GM03348 (cell line): ENCODE measurements at places on chromosomes 3 and 15.
A peak's percentile ranks its signal among the peaks of the same experiment; 100 is the strongest.

GRCh38 chr3:13012221-13012691, 61.0 kb downstream of the IQSEC1 start:
- DNase-seq = peak; percentile 37

DNA sequence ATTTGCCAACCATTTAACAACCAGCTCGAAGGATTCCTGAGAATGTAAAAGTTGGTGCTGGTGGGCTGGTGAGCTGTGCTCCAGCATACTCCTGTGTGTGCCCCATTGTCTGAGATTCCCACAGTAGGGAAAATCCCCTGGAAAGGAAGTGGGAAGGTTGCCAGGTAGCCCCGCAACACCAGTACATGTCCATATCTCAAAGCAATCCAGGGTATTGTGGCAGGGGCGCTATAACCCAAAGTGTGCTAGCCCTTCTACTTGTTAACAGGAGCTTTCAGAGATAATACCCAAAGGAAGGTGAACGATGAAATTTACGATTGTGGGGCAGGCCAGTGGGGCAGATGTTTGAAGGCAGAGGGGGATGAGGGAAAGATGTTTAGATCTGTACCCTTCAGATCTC, 42.7 kb upstream of the SYNM start:
- DNase-seq = no peak

DNA sequence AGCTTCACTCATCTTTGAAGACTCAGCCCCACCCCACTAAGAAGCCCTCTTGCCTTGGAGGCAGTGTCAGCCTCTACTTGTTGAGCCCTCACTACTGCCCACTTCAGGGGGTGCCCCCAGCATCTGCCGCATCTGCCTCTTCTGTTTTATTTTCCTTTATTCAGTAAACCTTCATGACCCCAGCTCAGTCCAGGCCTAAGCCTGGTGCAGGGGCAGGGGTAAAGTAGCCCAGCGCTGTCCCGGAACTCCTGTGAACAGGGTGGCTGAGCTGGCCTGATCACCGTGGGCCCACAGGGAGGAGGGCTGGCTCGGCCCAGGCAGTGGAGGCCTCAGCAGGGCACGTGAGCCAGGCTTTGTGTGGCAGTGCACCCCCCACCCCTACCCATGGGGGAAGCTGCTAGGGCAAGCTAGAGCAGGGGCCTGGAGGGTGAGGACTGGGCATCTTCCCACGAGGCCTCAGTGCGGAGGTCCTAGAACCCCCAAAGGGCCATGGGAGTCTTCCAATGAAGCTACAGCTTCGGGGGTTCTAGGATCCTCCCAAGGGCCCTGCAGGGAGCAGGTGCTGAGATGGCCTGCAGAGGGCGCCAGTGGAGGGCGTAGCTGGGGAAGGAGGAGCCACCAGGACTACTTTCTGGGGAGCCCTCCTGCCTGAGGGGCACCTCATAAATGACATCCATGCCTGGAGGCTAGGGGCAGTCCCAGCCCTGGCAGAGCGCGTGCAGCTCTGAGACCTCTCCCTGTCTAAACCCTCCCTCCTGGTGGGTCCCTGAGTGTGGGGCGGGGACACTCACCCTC, 36.0 kb downstream of the TSPAN3 start:
- DNase-seq = peak; percentile 68

DNA sequence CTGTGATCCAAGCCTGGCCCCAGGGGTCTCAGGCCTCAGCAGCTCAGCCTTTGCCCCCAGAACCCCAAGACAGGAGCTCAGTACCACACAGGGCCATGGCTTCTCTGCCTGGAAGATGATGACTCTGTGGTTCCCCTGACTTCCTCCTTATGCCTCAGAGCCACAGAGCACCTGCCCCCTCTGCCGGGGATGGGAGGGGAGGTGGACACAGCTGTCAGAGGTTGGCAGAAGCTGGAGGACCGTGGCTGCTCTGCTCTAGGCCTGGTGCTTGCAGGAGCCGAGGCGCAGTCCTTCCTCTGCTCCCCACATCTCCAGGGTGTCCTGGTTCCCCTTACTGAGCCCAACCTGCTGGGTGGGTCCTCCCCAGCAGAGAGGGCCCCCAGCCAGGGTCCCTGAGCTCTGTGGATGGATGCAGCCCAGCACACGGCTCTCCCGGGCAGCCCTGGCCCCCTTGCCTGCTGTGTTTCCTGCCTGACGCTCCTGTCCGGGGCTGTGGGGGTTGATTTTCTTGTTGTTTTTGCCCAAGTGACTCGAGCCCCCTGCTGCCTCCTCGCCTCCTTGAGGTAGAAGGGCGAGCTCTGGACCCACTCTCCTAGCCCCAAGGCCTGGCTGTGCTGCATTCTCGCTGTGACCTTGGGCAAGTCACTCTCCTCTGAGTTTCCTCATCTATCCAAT, 36.6 kb downstream of the PSTPIP1 start:
- DNase-seq = peak; percentile 11

DNA sequence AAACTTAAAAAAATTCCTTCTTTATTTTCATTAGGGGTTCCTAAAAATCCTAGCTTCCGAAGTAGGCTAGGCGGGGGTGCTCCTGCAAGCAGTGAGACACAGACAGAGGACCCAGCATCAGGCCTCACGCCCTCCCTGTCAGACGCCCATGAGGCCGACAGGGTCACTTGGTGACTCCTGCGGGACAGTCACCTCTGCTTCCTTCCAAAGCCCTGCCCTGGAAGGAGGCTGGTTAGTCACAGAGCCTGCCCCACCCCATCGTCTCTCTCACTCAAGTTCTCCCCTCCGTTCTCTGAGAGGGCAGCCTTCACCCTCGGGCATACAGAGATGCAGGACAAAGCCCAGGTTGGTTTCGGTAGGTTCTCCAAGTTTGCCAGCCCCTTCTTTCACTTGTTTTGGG, 38.6 kb downstream of the EHD4 start:
- DNase-seq = no peak

DNA sequence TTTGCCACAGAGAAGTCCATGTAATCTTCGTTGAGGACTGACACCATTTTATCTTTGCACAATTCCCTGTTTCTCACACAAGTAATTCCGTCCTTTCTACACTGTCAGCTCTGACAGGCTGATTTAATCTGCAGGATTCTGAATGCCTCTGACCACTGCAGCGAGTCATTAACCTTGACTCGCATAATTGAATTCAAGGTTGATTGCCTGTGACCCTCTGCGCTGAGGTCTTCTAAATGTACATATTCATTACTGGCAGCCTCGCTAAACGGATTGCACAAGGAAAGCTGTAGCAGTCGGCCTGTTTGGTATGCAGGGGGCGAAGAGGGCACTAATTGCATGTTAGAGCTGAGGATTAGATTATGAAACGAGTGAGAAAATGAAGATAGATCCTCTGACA, 147.8 kb downstream of the SHOX2 start:
- no peak for DNase-seq

GRCh38 chr15:75030424-75030823, 7.0 kb downstream of the PPCDC start:
- no peak for DNase-seq

DNA sequence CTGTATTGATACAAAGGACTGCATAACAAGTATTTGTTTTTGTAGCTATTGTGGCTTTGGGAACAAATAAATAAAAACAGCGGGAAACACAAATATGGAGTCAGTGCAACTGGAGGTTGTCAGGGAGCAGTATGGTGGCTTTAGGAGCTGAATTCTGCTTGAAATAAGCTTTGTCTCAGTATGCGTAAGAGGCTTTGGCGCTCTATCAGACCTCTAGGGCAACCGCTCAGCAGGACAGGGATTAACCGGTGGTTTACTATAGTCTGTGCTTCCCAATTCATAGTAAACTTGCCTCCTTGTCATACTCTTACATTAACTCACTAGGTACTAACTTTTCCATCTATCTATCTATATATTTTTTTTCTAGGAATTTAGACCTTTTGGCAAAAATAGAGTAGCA, 104.6 kb downstream of the ZIC1 start:
- no peak for DNase-seq

GRCh38 chr3:3241596-3241995, 62.1 kb upstream of the CRBN start:
- DNase-seq = no peak

DNA sequence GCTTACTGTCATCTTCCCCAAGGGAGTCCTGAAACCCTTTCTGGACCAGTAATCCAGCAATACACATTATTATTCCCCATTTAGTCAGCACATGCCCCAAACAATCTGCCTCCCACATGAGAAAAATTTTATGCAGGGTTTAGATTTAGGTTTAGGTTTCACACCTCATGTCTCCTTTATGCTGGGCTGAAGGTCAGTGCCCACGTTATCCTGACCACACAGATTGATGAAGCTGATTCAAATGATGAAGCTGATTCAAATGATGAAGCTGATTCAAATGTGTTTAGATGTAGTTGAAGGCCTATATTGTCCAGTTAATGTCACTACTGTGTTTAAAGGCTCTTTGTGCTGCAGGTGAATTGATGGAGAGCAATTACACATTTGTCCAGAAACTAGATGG, 18.1 kb upstream of the ZBED2 start:
- DNase-seq = no peak

DNA sequence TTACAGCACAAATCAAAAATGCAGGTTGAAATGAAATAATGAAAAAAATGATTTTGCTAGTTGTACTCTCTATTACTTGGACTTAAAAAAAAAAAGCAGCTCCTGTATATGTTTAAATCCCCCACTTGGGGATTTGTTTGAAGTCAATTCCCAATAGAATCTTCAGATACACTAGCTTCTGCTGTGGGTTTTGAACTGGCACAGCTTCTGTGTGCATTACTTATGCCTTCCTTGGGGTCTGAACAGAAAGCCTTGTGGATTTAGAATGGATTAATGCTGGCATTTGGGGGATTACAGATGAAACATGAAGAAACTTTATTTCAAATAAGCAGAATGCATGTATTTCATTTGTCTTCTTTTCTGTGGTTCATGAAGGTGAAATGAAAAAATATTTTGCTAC, 513.2 kb upstream of the TBL1XR1 start:
- no peak for DNase-seq

DNA sequence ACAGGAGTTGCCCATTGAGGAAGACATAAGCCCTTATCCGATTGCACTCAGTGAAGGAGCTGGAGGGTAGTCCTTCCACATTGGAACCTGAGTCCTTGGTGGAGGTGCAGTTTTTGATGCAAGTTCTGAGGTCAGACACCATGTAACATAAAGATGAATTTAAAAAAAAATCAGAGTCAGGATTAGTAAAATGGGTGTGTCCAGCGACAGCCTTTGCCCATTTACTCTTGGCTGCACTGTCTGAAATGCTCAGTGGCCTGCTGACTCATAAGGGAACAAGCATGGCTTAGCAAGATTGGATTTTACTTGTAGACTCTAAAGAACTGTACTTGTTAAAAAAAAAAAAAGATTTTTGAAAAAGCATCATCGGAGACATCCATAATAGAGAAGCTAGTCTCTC, 241.1 kb upstream of the TOPAZ1 start:
- DNase-seq = peak; percentile 63

- DNase-seq = peak; percentile 76
Observed at GRCh38 chr15:51121118-51121517, 26.4 kb upstream of the TNFAIP8L3 start.

DNA sequence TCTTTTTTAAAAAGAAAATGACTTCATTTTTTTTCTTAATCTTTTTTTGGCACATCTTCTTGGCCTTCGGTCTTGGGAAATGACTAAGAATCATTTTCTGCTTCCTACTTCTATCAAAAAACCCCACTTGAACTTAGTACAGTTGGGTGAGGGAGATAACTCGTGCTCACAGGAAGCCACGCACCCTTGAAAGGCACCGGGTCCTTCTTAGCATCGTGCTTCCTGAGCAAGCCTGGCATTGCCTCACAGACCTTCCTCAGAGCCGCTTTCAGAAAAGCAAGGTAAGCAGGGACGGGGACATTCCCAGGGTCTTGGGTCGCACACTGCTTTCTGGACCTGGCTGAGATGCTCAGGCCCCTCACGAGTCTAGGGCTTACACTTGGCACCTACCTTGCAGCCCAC, at the start of gene CCR4:
Gene CCR4, plus strand, starts transcription at position 235 of the 402 bp plus-strand sequence. CDS start 1,779 bp downstream, outside the sequence.
- no peak for DNase-seq

GRCh38 chr3:156093964-156094363, 26.4 kb upstream of the KCNAB1 start:
- DNase-seq = no peak

GRCh38 chr3:40615918-40616819, 91.4 kb downstream of the ZNF621 start:
- no peak for DNase-seq

DNA sequence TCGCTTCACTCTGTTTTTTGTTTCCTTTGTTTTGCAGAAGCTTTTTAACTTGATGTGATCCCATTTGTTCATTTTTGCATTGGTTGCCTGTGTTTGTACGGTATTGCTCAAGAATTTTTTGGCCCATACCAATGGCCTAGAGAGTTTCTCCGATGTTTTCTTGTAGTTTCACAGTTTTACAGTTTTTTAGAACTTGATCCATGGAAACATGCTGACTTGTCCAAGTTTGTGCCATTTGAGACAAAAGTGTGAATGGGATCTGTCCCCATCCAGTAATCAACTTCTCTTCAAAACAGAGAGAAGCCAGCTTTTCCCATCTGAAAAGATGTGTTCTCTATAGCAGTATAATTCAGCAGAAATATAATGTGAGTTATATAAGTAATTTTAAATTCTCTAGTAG, 266.5 kb upstream of the LRTM1 start:
- no peak for DNase-seq

GRCh38 chr15:50277370-50277769, 11.8 kb upstream of the HDC start:
- no peak for DNase-seq

- no peak for DNase-seq
Observed at GRCh38 chr3:79586232-79586631, 181.6 kb downstream of the ROBO1 start.

DNA sequence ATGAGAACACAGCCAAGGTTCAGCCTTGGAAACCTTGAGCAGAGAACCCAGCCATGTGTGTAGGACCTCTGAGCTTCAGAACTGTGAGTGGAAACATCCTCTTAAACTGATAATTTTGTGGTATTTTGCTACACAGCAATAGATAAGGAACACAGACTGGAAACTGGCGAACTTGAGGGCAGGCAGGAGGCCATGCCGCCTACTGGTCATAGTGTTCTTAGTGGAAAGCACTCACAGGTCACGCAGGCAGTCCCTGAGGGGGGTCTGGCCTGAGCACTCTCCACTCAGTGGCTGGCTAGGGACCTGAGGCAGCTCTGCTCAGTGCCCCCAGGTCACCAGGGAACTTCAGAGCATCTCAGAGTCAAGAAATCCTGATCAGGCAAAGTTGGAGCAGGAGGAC, 9.7 kb upstream of the XIRP1 start:
- DNase-seq = no peak

GRCh38 chr3:32852146-32852545, 34.3 kb downstream of the TRIM71 start:
- DNase-seq = no peak

- DNase-seq = no peak
Observed at GRCh38 chr3:60839246-60839645, 412.0 kb downstream of the FHIT start.

GRCh38 chr15:80070840-80071239, 11.4 kb downstream of the ZFAND6 start:
- no peak for DNase-seq
